ENCODE measurements at places on chromosomes 11 and 22. TPM values are rescaled to one million over a fixed set of nuclear protein-coding genes. Genes with fewer than 3 reads are reported as not detected.
A peak's percentile ranks its signal among the peaks of the same experiment; 100 is the strongest.

Gene MOV10L1
- 1.2 TPM for total RNA-seq

Gene STX5
- 23.2 TPM for total RNA-seq

Gene FGF19
- total RNA-seq = not detected

Gene OTOG
- total RNA-seq = not detected

GRCh38 chr11:132099692-132100091, 729.3 kb downstream of the NTM start:
- DNase-seq = no peak

GRCh38 chr11:92897487-92897886, 72.0 kb upstream of the MTNR1B start:
- DNase-seq = no peak

DNA sequence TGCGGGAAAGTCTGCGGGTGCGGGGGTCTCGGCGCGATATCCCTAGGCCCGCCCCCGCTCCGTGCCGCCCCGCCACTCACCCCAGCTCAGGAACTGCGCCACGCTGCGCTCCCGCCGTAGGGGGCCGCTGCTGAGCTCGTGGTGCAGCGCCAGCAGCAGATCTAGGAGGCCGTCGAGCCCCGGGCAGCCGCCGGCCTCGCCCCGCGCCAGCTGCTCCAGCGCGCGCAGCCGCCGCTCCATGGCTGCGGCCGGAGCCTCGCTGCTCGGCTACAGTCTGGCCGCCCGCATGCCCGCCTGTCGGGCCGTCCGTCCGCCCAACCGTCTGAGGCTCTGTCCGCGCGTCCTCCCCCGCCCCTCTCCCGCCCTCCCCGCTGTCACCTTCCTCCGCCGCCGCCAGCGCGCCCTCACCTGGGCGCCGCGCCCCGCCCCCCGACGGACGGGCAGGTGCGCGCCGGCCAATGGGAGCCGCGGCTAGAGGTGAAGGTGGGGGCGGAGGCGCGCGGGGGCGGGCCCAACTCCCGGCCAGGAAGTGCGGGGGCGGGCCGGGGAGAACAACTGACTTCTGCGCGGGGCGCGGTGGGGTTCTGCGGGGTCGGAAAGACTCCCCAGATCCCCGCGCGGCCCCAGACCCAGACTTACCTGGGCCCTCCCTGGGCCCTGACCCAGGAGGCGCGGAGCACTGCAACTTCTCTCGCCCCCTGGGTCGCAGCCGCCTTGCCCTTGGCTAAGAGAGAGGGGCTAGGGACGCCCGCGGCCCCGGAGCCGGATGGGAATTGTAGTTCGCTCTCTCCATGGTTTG, at the start of gene CDC42BPG:
Gene CDC42BPG, minus strand, starts transcription at position 324 of the 799 bp plus-strand sequence. Its CDS starts 84 bp downstream, at position 240.
- peak; percentile 68 for DNase-seq

DNA sequence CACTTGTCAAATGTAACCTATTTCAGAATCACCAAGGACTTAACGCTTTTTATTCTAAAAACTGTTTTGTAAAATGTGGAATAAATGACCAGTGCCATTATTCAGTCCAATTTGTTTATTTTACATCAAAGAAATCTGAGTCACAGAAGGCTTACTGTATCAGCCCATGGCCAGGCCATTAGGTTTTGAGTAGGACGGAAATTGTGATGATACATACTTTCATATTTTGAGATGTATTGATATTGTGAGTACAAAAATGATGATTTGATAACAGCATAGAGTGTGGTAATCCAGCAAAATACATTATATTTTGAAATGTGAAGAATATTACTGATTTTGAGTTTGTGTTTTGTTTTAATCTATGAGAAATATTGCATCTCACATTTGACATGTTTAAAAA, 81.1 kb downstream of the PIWIL3 start:
- no peak for DNase-seq

DNA sequence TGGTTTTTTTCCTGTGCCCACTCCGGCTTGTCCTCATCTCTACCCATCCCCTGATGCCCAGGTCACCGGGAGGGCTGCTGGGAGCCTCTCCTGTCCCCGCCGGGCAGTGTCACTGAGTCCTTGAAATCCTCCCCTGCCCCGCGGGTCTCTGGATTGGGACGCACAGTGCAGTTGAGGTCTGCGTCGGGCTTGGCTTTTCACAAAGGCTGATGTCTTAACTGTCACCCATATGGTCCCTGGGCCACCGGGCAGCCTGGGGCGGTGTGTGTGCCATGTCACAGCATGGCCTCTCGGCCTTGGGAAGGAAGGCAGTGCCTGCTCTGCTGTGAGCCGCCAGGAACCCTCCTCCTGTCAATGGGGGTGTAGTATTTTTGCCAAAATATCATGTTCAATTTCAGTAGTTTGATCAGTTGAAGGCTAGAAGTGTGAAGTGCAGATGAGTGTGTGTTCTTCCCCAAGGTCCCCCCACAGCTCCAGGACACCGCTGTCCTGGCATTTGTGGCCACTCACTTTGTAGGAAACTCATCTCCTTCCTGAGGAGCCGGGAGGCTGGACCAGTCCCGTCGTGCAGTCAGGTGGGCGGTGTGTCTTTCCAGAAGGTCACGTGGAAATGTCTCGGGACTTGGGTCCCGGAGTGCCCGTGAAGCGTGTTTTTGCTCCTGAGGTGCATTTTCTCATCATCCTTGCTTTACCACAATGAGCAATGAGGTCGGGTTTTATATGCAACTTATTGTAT, 37.6 kb downstream of the CTTN start:
- no peak for DNase-seq

GRCh38 chr11:28632338-28632737, 524.1 kb downstream of the METTL15 start:
- no peak for DNase-seq

DNA sequence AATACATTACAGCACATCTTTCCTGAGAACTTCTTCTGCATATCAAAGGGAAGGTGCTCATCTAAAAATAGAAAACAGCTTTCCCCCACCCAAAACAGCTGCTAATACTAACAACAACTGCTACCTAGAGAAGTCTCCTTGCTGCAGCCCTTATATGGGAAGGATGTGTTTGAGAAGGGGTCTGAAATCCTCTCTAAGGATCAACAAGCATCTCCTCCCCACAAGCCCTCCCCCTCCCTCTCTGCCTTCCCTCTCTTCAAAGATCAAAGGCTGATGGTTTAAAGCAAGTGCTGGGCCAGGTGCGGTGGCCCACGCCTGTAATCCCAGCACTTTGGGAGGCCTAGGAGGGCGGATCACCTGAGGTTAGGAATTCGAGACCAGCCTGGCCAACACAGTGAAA, 33.5 kb downstream of the SCUBE2 start:
- no peak for DNase-seq

GRCh38 chr11:75562836-75563484, 907 bp downstream of the SERPINH1 start:
- peak; percentile 73 for DNase-seq

GRCh38 chr22:43344520-43344787, 1.3 kb upstream of the SCUBE1 start:
- DNase-seq = no peak

Data from left cardiac atrium (tissue), 4 donors.